ENCODE measurements at places on chromosomes 11 and 22.
A peak's percentile ranks its signal among the peaks of the same experiment; 100 is the strongest.

DNA sequence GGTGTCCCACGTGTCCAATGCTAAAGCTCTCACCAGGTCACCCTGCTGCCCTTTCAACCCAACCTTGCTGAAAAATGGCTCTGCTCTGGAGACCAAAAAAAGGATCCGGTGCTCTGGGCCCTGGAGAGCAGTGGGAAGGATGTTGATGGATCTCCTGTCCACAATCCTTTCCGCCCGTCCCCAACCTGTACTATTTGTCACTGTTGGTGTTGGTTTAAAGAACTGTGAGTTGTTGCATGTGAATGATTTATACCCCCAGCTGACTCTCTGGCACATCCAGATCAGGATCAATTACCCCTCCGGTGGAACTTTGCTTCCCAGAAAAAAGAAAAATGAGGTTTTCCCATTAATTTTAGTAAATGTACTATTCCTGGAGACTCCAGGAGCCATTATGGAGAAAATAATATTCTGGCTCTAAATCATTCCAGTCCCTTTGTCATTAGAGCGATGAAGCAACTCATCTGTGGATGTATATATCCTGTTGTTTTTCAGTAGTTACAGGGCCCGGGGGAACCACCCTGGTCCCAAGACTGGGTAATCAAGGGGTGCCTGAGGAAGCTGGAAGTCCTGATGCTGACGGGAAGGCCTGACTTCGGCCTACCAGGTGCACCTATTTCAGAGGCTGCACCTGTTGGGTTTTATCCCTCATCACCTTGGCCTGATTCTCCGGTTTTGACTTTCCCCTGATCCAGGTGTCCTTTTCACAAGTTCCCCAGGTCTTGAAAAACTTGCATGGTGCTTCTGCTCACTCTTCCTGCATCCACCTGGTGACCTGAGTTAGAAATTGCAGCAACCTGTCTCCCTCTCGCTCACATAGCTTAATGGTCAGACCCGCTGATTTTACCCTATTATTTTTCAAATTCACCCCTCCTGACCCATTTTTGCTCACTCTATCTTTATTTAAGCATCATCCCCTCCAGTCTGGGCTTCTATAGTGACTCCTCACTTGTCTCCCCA, 209.2 kb upstream of the SEZ6L start:
- DNase-seq: no peak

- DNase-seq: peak; percentile 27
Observed at GRCh38 chr11:126140926-126141280, 70.5 kb downstream of the RPUSD4 start.

DNA sequence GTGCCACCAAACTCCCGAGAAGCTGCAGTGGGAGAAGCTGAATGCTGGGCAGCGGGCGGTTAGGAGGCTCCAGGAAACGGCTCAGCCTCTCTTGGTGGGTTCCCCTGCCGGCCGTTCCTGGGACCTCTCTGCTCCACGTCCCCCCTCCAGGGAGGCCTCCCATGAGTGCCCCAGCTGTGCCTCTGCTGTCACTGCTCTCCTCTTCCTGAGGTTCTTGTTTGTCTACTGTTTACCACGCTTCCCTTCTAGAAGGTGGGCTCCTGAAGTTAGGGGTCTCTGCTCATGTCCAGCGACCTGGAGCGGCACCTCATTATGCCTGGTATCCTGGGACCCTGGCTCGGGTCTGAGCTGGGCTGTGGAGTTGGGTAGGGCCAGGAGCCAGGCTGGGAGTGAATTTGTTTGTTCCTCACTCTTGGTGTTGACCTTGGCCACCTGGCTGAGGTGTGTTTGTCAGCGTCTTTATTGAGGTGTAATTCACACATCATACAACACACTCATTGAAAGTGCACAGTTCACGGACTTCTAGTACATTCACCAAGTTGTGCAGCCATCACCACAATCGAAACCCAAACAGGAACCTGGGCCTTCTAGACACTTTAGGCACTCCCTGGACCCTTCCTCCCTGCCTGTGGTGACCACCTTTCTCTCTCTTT, 37.8 kb upstream of the GRAMD4 start:
- no peak for DNase-seq

- peak; percentile 60 for DNase-seq
Observed at GRCh38 chr11:120013325-120014250, 124.3 kb downstream of the TRIM29 start.
